ENCODE measurements at places on chromosomes 3 and 15.

DNA sequence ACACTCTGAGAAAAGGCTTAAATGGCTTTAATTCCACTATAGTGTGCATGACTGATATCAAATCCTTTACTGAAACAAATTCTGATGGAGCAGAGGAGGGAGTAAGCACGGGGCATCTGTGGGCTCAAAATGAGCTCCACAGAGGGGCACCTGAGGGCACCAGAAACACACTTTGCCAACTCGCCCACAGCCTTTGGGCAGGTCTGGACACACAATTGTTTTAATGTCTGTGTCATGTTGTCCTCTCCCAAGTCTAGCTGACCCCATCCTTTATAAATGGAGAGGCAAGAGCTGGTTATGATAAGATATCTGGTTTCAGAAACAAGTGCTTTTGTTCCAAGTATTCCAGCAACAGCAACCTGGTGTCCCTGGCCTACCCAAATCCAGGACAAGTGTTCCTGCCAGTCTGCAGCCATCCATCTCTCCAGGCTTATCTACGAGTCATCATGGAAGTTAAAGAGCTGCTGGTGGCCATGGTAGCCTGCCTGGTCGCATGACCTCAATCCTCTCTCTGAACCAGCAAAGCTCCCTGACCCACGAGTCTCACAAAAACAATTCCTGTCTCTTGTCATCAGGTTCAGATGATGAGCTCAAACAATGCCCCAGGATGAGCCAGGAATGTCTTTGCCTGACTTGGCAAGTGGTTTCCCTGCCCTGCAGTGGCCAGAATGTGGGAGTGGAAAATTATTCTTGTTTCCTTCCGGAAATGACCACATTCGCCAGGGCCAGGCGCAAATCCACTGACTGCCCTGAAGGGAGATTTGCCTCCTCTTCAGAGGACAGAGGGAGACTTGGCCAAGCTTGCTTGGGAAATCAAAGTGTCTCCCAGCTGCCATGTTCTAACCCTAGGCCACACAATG lies 64.4 kb upstream of the TPM1 start:
- no peak for DNase-seq

DNA sequence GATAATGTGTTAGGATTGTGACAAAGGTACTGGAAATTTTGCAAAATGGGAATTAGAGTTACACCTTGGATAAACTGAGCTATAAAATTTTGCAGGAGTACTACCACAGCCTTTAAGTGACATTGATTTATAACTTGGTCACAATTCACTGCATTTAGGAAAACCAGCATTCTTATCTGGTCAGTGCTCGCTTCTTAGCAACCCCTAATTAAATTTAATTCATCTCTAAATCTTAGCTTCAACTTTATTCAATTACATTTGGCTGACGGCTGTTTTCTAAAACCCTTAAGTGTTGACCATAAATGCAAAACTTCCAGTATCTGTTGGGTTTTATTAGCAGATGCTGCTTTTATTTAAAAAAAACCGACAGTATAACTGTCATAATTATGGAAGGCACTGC lies 31.3 kb downstream of the TFRC start:
- DNase-seq = no peak

DNA sequence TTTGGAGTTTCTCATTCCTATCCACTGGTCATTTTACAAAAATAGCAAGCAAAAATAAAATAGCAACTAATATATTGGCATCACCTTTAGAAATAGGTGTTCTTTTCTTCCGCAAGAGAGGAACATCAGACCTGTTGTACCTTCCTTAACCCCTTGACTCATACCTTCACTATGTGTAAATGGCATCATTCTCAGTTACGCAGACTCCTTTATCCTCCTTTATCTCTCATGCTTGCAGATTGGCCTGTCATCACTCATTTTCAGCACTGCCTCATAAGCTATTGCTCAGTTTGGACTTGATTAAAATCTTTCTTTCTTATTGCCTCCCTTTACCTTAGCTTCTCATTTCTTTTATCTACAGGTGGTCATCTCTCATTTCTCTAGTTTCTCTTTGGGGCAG lies 21.4 kb downstream of the ARHGEF26 start:
- no peak for DNase-seq

DNA sequence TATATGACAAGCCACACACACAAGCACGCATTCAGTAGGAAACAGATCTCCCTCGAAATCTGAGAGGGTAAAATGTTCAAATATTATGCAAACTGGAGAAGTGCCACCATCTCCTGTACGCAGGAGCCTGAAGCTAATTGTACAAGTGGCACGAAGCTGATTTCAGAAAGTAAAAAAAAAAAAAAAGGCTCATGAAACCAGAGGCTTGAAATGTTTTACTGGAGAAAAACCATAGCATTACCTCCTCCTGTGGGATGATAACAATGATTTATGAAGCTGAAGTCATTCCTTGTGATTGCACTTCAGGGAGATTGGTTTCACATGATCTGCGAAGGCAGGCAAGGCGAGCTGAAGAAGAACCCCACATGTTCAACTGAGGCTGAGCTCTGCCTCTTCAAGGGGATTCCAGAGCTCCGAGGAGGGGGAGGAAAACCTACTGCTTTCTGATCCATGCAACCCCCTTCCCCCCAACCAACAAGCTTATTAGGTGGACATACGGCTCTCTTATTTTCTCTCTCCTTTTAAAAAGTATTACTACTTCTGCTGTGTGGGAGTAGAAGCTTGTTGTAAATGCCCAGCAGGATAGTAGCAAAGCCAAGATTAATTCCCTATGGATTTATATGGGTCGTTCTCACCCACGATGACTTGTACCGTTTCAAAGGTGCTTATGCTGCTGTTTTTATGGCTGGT lies 101.1 kb downstream of the GREM1 start:
- no peak for DNase-seq

GRCh38 chr3:196336319-196337145 lies 1.7 kb downstream of the TM4SF19 start:
- no peak for DNase-seq

GRCh38 chr3:193829781-193830180 lies 236.8 kb downstream of the OPA1 start:
- no peak for DNase-seq

DNA sequence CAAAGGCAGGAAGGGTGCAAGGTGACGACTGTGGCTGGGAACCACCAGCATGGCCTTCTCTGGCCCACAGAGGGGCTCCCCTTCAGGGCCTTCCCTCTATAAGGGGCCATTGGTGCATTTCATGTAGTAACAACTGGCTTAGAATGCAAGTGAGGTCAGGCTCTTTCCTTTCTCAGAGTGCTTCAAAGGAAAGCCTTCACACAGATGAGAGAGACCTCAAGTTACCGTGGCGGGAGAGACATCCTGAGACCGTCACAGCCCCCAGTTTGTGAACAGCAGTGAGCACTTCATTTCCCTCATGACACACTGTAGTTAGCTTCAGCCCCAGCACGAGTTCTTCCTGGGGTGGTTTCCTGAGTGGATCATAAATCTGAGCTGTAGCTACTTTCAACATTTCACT lies 96.6 kb upstream of the LIMD1 start:
- DNase-seq = no peak

GRCh38 chr3:99635348-99635747 lies 3.0 kb upstream of the COL8A1 start:
- DNase-seq = no peak

GRCh38 chr3:142817897-142818296 lies 71.0 kb downstream of the PCOLCE2 start:
- DNase-seq = no peak

DNA sequence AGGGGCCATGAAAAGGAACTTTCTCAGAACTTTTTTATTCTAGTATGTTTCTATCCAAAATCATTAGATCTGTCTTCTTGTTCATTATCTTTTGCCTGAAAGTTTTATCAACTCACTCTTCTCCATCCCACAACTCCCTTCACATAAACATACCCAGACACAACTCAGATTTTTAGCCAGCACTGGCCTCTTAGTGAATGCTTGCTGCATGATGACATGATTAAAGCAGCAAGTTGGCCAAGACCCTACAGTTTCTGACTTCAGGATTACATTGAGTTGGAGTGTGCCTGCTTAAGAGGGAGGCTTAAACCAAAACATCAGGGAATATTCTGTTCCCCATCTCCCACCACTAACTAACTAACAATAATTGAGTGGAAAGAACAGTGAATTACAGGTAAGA lies 38.1 kb downstream of the PLSCR2 start:
- DNase-seq = no peak

DNA sequence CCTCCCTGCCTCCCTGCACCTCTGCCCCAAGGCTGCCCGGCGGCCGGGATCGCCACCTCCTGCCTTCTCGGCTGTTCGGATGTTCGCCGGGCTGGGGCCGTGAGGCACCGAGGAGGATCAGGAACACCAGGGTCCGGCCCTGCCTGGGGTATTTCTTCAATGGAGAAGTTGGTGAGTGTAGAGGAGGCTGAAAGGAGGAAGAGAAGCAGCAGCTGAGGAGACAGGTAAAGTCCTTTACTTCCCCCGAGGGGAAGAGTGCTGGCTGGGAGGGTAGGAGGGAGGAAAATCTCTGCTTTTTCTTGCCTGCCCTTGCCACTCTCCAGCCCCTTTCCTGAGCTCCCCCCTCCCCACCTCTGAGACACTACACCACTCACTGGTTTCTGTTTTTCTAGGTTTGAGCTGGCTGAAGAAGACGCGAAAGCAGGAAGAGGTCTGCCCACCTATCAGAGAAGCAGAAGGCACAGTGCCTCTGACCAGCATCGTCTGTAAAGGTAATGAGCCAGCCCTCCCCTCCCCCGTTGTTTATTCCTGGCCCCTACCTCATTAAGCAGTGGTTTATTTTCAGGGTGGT lies 519 bp downstream of the ASB7 start:
- no peak for DNase-seq

- no peak for DNase-seq
Measured at GRCh38 chr3:69200384-69201068, 78.1 kb upstream of the LMOD3 start.

- DNase-seq = no peak
Measured at GRCh38 chr15:58227706-58228543, 89.7 kb downstream of the AQP9 start.

- DNase-seq = no peak
Measured at GRCh38 chr3:78937475-78937874, 830.3 kb downstream of the ROBO1 start.

DNA sequence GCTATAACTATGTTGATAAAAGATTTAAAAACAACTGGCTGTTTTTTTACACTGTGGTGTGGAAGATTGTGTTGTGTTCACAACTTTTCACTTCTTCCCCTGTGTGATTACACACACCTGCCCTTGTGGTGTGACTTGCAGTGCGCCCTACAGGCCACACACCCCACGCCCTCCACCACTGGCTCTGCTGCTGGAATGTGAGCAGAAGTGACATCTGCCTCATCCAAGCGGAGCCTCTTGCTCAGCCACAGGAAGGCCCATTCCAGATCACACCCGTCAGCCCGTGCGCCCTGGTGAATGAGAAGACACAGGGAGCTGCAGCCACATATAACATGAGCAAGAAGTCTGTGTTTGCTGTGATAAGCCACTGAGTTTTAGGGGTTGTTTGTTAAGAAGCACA lies 7.0 kb downstream of the CCR2 start:
- no peak for DNase-seq

- DNase-seq = no peak
Measured at GRCh38 chr3:23865595-23866396, 51.0 kb downstream of the NKIRAS1 start.

GRCh38 chr3:195007766-195008165 lies 263.2 kb downstream of the XXYLT1 start:
- DNase-seq = no peak

DNA sequence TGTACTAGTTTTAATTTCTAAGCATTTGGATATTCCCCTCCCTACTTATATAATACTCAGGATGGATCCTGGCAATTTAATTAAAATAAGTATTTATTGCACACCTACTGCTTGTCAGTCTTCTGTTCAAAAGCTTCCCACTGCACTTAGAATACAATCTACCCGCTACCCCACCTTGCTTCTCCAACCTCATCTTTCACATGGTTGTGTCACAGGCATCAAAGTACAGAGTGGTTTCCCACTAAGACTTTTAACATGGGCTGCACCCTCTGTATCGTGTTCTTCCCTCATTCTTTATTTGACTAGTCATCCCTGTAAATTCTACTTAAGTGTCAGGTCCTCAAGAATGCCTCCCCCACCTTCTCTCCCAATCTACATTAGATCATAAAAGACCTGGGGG lies 35.0 kb downstream of the RIOX2 start:
- no peak for DNase-seq

- no peak for DNase-seq
Measured at GRCh38 chr3:85875589-85875988, 916.8 kb downstream of the CADM2 start.

- DNase-seq = no peak
Measured at GRCh38 chr15:50735156-50735555, 30.4 kb downstream of the SPPL2A start.

DNA sequence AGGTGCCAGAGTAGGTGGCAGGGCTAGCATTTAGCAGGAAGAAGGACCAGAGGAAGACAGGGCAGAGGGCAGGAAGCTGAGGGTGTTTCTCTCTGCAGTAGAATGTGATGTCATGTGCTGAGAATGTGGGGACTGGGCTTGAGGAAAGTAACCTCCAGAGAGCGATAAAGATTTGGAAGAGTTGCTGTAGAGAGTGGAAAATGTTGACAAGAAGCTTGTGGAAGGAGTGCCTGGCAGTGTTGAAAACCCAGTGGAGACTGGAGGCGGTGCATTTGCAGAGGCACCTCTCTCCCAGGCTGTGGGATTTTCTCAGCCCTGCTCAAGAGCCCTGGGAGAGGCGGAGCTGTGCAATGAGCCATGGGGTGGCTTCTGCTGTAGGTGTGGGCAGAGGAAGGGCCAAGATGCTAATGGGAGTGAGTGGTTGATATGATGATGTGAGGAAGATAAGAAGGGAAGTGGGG lies 54.8 kb downstream of the MESD start:
- DNase-seq = no peak

- DNase-seq = no peak
Measured at GRCh38 chr3:25775936-25776335, 7.3 kb downstream of the NGLY1 start.

All from esophagus squamous epithelium (tissue), 5 donors.